ENCODE measurements at places on chromosomes 7 and 10.

DNA sequence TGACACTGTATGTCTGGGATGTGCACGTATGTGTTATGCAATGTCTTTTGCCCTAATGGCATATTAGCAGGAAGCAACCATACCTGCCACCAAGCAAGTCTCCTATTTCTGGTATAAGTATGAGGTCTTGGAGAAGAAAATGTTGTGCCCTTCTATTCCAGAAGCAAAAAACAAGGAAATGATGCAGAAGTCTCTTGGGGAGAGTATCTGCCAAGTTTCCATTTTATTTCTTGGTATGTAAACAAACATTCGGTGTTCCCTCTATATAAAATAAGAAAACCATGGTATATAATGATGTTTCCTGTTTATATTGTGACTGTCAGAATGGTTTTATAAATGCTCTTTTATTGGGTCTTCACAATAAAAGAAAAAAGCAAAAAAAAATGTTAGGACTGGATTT lies 19.3 kb upstream of the MYO3A start:
- no peak for DNase-seq

GRCh38 chr7:68256295-68256694 lies 1259.7 kb downstream of the TYW1 start:
- DNase-seq, result no peak

GRCh38 chr10:78545756-78546155 lies 512.1 kb downstream of the RPS24 start:
- no peak for DNase-seq

GRCh38 chr7:35701287-35701900 lies 6.5 kb upstream of the HERPUD2 start:
- no peak for DNase-seq

Measured in NCI-H460 (cell line).